Chondrocyte (in vitro differentiated cells): ENCODE measurements at places on chromosomes 5 and 9. TPM values are rescaled to one million over a fixed set of nuclear protein-coding genes. Genes with fewer than 3 reads are reported as not detected.

Gene ACSL6
- not detected in 3 replicates for total RNA-seq

Gene TMEFF1
- 1.3 to 3.1 TPM (median 3.0 TPM) in 3 replicates for total RNA-seq

DNA sequence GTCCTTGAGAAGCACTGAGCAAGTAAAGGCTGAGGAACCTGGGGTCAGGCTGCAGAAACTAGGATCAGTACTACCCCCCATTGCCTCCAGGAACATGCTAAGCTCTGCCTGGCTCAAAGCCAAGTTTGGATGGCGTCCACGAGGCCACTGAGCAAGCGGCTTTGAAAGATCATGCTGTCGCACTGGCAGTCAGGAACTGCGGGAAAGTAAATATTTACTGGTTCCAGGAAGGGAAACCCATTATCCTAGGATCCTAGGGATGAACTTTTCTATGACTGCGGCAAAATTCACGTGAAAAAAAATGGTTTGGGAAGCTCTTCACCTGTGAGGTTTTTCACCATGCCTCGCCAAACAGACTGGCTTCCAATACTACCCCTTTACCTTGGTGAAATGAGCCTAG, 75.3 kb upstream of the PJA2 start:
- DNase-seq: no peak

GRCh38 chr5:7886849-7887475, 18.0 kb downstream of the MTRR start:
- no peak for DNase-seq

- DNase-seq: no peak
Observed at GRCh38 chr5:59115345-59115744, 532.5 kb downstream of the RAB3C start.

GRCh38 chr5:2007878-2008501, 125.3 kb upstream of the IRX4 start:
- no peak for DNase-seq

GRCh38 chr9:2704504-2704903, 12.8 kb upstream of the KCNV2 start:
- no peak for DNase-seq

- DNase-seq: no peak
Observed at GRCh38 chr5:150655221-150655620, 5.8 kb upstream of the MYOZ3 start.

GRCh38 chr5:110269478-110270142, 456.9 kb downstream of the TMEM232 start:
- no peak for DNase-seq

DNA sequence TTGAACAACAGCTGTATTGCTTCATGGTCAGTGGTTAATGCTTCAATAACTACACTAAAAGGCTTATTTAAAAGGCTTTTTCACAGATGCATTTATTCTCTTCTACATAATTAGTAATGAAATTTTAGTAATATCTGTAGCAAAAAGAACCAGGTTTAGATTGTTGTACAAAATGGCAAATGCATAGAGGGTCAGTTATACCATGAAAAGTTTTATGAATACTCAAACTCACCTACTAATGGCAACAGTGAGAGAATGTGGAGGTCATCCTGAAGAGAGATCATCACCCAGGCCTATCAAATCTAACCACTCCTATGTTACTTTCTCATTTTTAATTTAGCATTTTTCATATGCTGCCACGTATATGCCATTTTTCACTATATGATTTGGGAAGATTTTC, 444.3 kb upstream of the CDH9 start:
- DNase-seq: no peak

- no peak for DNase-seq
Observed at GRCh38 chr5:154356020-154356655, 89.7 kb upstream of the SAP30L start.

- no peak for DNase-seq
Observed at GRCh38 chr9:27340961-27341511, 44.1 kb upstream of the EQTN start.

GRCh38 chr5:74946471-74946870, 80.3 kb upstream of the FAM169A start:
- no peak for DNase-seq

GRCh38 chr9:120692901-120693699, 21.2 kb downstream of the MEGF9 start:
- DNase-seq: no peak

- DNase-seq: no peak
Observed at GRCh38 chr5:167713896-167714295, 577.5 kb upstream of the WWC1 start.
